ENCODE measurements at places on chromosomes 12 and 14.

- DNase-seq = no peak
Measured at GRCh38 chr12:75882421-75882820, 149.2 kb downstream of the PHLDA1 start.

GRCh38 chr14:24310646-24311604 lies at the start of gene LTB4R:
Gene LTB4R (plus strand): TSS chr14:24311502. CDS start chr14:24315652, 4,150 bp downstream.
- DNase-seq = peak; percentile 46

DNA sequence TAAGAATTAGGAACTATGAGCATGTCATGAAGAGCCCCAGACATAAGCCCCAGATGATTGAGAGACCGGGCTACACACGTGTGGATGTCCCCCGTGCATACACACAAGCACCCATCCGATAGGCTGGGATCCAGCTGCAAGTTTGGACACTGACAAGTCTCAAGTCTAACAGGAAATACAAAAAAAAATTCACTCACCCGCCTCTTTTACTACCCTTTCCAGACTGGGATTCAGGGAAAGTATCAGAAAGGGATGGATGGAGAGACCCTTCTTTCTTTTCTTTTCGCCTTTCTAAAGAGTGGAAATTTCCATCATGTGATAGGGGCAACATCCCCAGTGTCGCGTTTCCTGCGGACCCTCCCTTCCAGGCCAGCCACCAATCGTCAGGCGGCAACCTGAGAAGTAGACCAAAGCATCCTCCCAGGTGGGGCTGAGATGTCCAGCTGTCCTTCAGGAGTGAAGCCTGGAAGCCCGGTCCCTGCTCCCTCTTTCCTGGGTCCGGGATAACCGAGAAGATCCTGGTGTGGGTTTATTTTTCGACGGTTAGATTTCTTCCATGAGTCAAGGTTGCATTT lies 6.4 kb upstream of the SLC38A4 start:
- DNase-seq = no peak

GRCh38 chr12:96578526-96579125 lies 89.2 kb downstream of the CFAP54 start:
- no peak for DNase-seq

GRCh38 chr12:56190695-56191155 lies 1.4 kb upstream of the SMARCC2 start:
- no peak for DNase-seq

GRCh38 chr12:52251367-52252051 lies 18.5 kb downstream of the KRT7 start:
- no peak for DNase-seq

- DNase-seq = no peak
Measured at GRCh38 chr12:53991077-53991460, 6.1 kb downstream of the HOXC10 start.

- no peak for DNase-seq
Measured at GRCh38 chr14:91145391-91146160, 31.7 kb downstream of the DGLUCY start.

DNA sequence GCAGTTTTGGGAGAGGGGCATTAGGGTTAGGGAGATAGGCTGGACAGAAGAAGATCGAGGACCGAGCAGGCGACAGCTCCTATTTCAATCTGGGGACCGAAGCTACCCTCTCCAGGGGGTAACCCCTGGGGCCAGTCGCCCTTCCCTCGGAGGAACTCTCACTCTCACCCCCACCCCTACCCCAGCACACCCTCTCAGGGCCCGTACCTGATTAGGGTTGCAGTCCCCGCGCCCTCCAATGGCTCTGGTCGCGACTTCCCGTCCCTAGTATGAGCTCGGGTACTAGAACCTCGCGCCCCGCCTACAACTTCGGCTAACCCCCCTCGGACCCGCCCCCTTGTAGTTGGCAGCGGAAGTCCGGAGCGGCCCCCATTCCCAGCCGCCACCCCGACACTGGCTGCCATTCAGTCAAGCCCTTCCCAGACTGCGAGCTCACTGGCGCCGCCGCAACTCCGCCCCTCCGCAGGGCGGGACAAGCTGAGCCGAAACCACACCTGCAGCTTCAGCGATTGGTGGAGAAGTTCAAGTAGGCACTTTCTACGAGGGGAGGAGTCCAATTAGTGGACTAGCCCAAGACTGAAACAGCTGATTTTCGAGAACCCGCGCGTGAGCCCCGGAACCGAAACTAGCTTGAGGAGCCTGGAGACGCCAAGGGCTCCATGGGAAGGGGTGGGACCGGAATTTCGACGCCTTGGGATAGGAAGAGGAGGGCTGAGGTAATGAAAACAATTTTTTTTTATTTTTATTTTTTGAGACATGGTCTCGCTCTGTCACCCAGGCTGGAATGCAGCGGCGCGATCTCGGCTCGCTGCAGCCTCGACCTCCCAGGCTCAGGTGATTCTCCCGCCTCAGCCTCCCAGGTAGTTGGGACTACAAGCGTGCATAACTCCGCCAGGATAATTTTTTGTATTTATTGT lies at the start of gene STAT2:
STAT2 (minus strand) TSS at position 257 of the 917 bp plus-strand sequence. CDS start 3,536 bp downstream, outside the sequence.
- DNase-seq = peak; percentile 97

- DNase-seq = no peak
Measured at GRCh38 chr12:51270067-51270950, at the start of gene SMAGP. Gene SMAGP (minus strand): TSS chr12:51270415. CDS start chr12:51269278, 1,137 bp downstream.

DNA sequence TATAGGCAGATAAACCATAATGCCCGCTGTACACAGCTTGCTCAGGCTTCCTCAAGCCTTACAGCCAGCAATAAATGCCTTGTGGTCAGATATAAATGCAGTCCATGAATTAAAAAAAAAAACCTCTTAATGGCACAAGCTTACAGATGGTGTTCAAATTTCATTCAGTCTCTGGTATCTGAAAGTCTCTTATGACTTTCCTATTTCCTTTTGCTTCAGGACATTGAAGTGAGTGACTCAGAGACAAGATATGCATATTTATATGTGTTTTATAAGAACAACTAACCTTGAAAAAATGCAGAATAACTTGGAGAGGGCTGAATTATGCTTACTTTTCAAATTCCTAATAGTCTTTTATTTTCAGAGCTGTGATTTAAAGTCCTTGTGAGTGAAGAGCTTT lies 426.9 kb upstream of the MIS18BP1 start:
- DNase-seq = no peak

GRCh38 chr12:119088685-119089379 lies 89.9 kb upstream of the HSPB8 start:
- DNase-seq = no peak

GRCh38 chr12:12723681-12724420 lies 6.7 kb downstream of the CDKN1B start:
- no peak for DNase-seq

DNA sequence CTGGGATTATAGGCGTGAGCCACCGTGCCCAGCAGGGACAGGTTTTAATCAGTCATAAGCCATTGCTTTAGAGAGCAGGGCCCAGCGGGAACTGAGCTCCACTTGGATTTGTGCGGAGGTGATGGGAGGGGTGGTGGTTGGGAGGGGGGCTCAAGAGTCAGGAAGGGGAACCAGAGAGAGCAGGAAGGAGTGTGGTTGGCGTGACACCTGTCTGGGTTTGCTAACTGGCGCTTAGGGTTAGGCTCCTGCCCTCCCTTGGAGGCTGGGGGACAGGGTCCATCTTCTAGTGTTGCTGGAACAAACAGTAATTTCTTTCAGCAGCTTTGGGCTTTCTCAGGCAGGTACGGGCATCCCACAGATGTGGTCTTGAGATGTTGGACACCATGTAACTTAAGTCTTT lies 7.5 kb upstream of the ALDH2 start:
- DNase-seq = no peak

GRCh38 chr12:51792417-51792816 lies 56.1 kb downstream of the FIGNL2 start:
- no peak for DNase-seq

GRCh38 chr12:31647086-31647491 lies 12.4 kb upstream of the ETFBKMT start:
- no peak for DNase-seq

DNA sequence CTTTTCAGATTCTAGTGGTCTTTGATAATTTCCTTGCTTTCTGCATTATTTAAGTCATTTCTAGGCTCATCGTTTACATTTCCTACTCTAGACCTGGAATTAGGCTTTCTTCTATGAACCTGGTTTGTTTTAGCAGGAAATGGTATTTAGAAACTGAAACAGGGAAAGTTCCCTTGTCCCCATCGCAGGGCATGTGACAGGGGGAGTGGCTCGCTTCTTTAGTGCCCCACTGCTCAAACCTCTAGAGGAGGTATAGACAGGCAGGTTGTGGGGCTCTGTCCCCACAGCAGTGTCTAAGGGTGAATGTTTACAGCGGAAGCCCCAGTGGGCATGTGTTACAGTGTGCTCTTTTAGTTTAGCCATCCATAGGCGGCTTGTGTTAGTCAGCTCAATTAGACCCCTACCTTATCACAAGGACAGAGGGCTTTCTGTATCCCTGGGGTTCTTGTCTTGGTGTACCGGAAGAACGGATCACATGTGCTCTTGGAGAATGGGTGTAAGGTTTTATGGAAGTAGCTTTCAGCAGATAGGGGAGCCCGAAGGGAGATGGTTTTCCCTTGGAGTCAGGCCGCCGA lies 25.0 kb downstream of the IFT81 start:
- DNase-seq = no peak

DNA sequence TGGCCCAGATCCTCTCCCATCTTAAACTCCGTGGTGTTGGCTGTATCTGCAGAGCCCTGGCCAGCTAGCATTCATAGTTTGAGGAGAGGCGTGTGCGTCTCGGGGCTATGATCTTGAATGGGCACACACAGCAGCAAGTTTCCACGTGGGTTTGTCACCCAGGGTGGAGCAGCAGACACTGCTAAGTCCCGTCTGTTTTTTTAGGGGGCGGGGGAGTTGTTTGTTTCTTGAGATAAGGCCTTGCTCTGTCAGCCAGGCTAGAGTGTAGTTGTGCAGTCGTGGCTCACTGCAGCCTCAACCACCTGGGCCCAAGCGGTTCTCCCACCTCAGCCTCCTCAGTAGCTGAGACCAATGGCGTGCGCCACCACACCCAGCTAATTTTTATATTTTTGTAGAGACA lies 20.1 kb upstream of the TEX22 start:
- no peak for DNase-seq

GRCh38 chr12:109639151-109639872 lies 65.7 kb downstream of the MVK start:
- no peak for DNase-seq

DNA sequence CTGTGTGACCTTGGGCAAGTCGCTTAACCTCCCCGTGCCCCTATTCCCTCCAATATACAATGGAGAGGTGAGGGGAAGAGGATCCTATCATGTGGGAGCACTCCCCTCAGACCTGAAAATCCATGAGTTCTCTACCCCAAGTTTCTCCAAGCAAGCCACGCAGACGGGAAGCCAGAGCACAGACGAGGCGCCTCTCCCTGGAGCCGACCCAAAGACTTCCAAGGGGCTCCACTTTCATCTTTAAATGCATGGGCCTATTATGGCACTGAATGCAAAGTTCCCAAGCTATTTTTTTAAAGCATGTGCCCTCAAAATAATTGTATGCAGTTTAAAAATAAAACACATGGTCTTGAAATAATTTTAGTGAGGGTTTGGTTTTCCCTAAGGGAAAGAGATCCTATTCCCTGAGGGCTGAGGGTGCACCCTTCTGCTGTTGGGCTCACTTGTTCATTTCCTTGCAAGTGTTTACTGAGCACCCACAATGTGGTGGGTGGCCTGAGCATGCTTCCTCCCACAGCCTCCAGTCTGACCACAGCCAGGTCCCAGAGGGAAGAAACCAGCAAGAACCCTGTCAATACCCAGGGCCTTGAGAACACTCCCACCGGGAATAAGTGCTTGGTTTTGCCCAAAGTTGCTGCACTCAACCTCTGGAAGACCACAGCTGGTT lies 14.6 kb downstream of the CMKLR1 start:
- DNase-seq = no peak

DNA sequence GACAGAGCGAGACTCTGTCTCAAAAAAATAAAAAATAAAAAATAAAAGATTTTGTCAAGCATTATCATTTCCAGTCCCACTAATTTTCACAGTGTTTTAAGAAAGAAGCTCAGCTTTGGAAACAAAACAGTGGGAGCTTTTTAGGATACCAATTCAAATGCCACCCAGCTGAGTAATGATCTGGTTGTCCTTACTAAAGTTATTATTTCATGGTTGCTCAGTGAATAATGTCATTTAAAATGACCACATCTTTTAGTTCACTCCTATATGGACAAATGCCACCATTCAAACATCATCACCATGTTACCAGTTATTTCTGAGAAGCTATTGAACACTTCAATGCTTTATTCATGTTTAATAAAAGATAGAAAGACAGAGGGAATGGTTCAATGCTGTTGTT lies 365.0 kb downstream of the CCER1 start:
- no peak for DNase-seq

DNA sequence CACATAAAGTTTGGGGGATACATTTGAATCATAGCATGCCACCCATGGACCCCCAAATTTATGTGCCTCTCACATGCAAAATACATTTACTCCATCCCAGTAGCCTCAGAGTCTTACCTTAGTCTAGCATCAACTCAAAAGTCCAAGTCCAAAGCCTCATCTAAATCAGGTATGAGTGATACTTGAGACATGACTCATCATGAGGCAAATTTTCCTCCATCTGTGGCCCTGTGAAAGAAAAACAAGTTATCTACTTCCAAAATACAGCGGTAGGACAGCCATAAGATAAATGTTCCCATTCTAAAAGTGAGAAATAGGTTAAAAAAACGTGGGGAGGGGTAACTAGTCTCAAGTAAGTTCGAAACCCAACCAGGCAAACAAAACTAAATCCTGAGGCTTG lies 444.2 kb downstream of the SNAPC1 start:
- no peak for DNase-seq

- no peak for DNase-seq
Measured at GRCh38 chr14:27315947-27316346, 718.1 kb upstream of the NOVA1 start.

GRCh38 chr12:113083863-113084435 lies 27.4 kb downstream of the DTX1 start:
- no peak for DNase-seq

DNA sequence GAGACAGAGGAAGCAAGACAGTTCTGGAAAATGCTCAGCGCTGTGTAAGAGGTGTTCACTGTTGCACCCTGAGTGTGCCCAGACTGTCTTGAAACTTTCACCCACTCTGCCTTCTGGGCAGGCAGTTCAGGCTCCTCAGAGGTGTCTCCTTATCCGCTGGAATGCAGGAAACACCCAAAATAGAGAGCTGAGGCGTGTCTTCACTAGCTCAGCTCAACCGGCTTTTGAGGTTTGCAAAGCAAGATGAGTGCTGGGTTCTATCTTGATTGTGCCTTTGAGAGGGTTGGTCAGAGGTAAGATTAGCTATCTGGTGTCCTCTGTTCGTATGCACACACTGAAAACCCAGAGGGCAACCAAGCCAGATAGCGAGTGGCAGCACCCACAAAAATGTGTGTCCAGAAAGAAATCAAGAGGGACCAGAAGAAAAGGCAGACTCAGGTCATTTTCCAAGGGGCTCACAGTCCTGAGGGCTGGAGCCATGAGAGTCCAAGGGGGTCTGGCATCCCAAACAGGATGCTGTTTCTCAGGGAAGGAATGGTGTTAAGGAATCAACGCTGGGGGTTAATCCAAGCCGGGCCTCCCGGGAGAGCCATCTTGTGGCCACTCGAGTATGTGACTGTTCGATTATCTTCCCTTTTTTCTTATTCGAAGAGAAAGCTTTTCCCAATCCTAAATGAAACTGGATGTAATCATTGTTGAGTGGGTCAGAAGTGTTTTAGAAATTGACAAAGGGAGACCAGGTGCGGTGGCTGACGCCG lies 47.1 kb downstream of the TBX3 start:
- DNase-seq = no peak

Data from activated CD8-positive, alpha-beta memory T cell treated with anti-CD3 and anti-CD28 coated beads for 1 hour (primary cell).